CD4-positive, alpha-beta T cell (primary cell): ENCODE measurements at places on chromosomes 16 and 17.

- no peaks in the 10 kb centered on the region for H3K4me1 ChIP-seq
- H3K36me3 ChIP-seq, result peaks cover 39% of the 10 kb centered on the region
- H3K27me3 ChIP-seq, result no peaks in the 10 kb centered on the region
- H3K27ac ChIP-seq, result no peak overlapping the region
Measured at GRCh38 chr16:10465821-10466220, 80.0 kb downstream of the ATF7IP2 start.

DNA sequence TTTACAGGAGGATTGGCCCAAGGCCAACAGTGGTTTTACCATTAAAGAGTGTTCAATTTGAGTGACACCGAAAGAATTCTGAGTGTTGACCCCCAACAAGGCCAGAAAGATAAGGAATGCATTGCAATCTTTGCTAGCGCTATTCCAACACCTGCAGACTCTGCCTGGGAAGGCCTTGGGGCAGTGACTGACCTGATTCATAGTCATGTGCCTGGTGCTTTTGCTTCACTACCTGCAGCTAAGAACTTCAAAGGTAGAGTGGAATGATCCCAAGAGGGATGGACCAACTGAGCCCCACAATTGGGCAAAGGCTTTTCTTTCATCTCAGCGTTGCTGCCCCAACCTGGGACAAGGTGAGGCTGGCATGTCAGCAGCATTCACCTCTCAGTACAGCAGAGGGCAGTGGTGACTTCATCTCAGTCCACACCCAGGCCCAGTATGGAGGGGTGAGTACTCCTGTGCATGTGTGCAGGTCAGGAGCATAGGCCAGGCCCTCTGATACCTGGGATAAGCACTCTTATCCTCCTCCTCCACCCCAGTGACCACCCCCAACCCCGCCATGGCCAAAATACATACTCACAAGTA, 149.6 kb upstream of the GNAO1 start:
- no peak overlapping the region for H3K27ac ChIP-seq
- H3K4me3 ChIP-seq, result no peak overlapping the region
- H3K27me3 ChIP-seq, result no peaks in the 10 kb centered on the region
- peak; percentile 2 for DNase-seq
- no peaks in the 10 kb centered on the region for H3K4me1 ChIP-seq

DNA sequence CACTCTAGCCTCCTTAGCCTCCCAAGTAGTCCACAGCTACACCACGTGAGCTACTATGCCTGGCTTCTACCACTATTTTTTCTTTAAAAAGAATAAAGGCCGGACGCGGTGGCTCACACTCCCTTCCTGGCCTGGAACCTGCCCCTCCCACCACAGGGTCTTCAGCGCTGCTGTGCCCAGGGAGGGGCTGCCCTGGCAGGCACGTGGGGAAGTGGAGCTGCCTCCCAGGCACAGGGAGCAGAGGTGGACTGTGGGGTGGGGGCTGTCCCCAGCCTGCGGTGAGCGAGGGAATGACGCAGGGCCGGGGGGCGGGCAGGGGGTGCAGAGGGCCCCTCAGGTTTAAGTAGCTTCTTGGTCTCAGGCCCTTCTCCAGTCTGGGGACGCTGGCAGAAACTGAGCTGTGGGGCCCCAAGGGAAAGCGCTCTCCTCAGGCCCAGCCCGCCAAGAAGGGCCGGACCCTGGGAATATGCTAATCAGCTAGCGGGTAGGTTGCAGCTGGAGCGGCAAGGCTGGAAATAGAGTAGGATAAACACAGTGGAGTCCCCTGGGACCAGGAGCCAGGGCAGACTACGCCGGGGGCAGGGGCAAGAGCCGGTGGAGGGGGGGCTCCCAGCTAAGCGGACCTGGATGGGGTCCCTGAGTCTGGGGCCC, 46.8 kb downstream of the TIMM22 start:
- no peak for DNase-seq
- H3K4me1 ChIP-seq, result peaks cover 5% of the 10 kb centered on the region
- H3K36me3 ChIP-seq, result peaks cover 39% of the 10 kb centered on the region
- no peak overlapping the region for H3K4me3 ChIP-seq
- no peaks in the 10 kb centered on the region for H3K27me3 ChIP-seq

- no peaks in the 10 kb centered on the region for H3K36me3 ChIP-seq
- H3K27me3 ChIP-seq, result peaks cover 37% of the 10 kb centered on the region
- no peak for DNase-seq
- no peak overlapping the region for H3K4me3 ChIP-seq
- H3K4me1 ChIP-seq, result no peaks in the 10 kb centered on the region
Measured at GRCh38 chr17:79670537-79671084, 59.8 kb upstream of the RBFOX3 start.

GRCh38 chr17:17445925-17446665, 30.7 kb upstream of the MED9 start:
- no peaks in the 10 kb centered on the region for H3K4me1 ChIP-seq
- no peak for DNase-seq
- no peaks in the 10 kb centered on the region for H3K36me3 ChIP-seq

DNA sequence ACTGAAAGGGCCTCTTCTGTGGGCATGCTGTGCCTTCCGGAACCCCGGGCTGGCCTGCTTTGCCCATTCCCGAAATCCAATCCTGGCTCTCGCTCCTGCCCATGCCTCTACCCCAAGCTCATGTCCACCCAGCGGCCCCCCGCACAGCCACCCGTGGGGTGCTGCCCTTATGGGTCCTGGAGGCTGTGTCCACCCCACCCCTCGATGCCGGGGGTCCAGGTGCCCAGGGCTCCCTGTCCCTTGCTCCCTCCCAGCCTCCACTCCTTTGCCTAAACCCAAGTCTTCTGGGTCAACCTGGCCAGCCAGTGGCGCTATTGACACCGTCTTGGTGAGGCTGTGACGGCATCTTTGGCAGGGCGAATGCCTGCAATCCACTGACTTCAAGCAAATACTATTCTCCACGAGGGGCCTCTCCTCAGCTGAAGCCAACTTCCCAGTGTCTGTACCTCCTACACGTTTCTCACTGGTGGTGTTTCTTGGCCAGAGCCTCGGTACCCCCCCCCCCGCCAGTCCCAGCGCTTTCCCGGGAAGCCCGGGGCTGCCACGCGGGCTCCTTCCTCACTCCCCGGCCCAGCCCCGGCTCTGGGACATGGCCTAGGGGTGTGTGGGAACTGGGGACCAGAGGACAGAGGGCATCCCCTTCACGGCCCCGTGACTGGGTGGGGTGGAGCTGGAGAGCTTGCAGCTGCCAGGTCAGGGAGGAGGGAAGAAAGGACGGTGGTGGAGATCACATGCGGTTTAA, 12.2 kb upstream of the DUS1L start:
- no peaks in the 10 kb centered on the region for H3K27me3 ChIP-seq
- no peak overlapping the region for H3K27ac ChIP-seq
- no peak overlapping the region for H3K4me3 ChIP-seq
- H3K4me1 ChIP-seq, result no peaks in the 10 kb centered on the region
- peaks cover 32% of the 10 kb centered on the region for H3K36me3 ChIP-seq
- DNase-seq, result no peak

DNA sequence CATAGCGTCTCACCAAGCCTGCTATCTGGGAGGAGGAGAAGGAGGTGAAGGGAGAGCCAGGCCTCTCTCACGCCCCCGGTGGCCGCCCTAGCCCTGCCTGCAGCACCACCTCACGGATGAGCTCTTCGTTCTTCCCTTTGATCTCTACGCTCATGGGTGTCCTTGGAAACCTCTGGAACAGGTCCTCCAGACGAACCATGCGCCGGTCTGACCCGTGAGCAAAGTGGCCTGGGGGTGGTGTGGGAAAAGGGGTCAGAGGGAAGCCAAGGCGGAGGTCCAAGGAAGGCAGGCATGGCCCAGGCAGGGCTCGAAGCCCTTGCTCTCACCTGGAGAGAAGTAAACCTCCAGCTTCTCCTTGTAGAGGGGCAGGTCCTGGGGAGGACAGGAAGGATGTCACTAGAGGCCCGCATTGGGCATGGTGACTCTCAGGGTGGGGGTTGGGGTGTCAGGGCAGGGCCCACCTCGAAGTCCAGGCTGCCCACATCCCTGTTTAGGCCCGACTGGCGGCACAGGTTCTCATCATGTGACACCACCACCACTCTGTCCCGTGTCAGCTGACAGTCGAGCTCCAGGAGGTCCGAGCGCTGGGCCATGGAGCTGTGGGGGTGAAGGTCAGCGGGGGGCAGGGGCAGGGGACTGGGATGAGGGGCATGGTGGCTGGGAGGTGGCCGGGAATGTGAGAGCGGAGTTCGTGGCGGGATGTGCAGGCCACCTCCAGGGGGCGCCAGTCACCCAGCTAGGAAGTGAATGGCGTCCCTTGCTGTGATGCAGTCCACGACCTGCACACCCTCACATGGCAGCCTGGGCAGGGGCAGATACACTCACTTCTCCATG, 923 bp downstream of the GDPD3 start:
- no peaks in the 10 kb centered on the region for H3K27me3 ChIP-seq
- DNase-seq, result peak; percentile 53
- H3K27ac ChIP-seq, result no peak overlapping the region

GRCh38 chr16:11411059-11411550, 65.8 kb downstream of the RMI2 start:
- H3K27ac ChIP-seq, result no peak overlapping the region
- no peaks in the 10 kb centered on the region for H3K27me3 ChIP-seq
- H3K36me3 ChIP-seq, result no peaks in the 10 kb centered on the region

DNA sequence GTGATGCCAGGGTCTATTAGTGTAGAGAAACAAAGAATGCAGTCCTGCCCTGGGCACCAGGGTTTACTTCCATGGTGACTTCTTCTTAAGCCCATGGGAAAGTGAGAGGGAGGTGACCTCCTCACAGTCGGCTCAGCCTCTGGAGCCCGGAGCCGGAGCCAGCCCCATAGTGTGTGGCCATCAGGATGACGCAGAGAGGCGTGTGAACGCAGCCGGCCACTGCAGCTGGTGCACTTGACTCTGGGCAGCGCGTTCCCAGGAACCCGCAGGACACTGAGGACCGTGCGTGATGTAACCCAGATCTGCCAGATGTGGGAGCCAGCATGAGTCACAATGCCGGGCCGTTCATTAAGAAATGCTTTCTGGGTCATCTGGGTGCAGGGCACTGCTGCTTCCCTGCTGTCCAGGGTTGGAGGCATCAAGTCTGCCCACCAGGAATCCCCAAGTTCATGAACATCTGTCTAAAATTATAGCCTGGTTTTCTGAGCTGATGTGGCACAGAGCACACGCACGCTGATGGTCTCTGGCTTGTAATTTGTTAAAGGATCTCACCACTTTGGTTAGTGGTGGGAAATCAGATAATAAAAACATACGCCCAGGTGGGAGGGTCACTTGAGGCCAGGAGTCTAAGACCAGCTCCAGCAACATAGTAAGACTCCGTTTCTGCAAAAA, 114.1 kb downstream of the PITPNC1 start:
- no peak overlapping the region for H3K4me3 ChIP-seq
- H3K27ac ChIP-seq, result no peak overlapping the region
- peaks cover 36% of the 10 kb centered on the region for H3K4me1 ChIP-seq
- peak; percentile 33 for DNase-seq
- H3K36me3 ChIP-seq, result peaks cover 8% of the 10 kb centered on the region

DNA sequence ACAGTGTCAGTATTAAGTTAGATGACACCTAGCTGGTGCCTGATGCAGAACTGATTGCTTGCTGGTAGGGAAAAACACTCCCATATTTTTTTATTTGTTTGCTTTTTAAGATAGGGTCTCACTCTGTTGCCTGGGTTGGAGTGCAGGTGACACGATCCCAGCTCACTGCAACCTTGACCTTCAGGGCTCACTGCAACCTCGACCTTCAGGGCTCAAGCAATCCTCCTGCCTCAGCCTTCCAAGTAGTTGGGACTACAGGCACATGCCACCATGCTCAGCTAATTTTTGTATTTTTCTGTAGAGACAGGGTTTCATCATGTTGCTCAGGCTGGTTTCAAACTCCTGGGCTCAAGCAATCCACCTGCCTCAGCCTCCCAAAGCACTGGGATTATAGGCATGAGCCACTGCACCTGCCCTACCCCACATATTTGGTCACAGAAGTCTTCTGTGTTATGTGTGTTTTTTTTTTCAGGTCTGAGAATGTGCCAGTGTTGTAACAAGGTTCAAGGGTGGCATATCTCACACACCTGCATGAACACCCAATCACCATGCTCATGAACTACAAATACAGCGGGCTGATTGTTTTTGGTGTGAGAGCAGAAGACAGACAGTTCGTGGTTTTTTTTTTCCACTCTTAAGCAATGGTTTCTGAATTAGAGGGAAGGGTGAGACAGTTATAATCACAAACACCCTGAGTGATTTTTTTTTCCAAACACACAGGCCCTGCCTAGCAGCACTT, 22.8 kb downstream of the SPAG9 start:
- peaks cover 31% of the 10 kb centered on the region for H3K4me1 ChIP-seq
- H3K4me3 ChIP-seq, result no peak overlapping the region
- H3K36me3 ChIP-seq, result peaks cover 3% of the 10 kb centered on the region
- H3K27me3 ChIP-seq, result no peaks in the 10 kb centered on the region
- no peak for DNase-seq
- H3K27ac ChIP-seq, result no peak overlapping the region

DNA sequence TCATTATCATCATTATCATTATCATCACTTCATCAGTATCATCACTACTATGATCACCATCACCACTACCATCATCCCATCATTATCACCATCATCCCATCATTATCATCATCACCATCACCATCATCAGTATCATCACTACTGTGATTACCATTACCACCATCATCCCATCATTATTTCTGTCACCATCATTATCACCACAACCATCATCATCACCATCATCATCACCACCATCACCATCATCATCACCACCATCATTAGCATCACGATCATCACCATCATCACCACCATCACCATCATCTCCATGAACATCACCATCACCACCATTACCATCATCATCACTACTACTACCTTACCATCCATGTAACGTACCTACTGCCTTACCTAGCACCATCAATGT, 368.8 kb downstream of the SEC14L1 start:
- no peaks in the 10 kb centered on the region for H3K27me3 ChIP-seq
- no peak overlapping the region for H3K4me3 ChIP-seq
- no peaks in the 10 kb centered on the region for H3K4me1 ChIP-seq

GRCh38 chr16:31080035-31080629, 5.9 kb downstream of the ZNF646 start:
- peaks cover 27% of the 10 kb centered on the region for H3K4me1 ChIP-seq
- H3K27me3 ChIP-seq, result no peaks in the 10 kb centered on the region
- H3K27ac ChIP-seq, result no peak overlapping the region
- no peak overlapping the region for H3K4me3 ChIP-seq

GRCh38 chr17:58829172-58829637, 73.6 kb downstream of the PPM1E start:
- no peak for DNase-seq
- H3K36me3 ChIP-seq, result no peaks in the 10 kb centered on the region
- peaks cover 6% of the 10 kb centered on the region for H3K27me3 ChIP-seq
- H3K27ac ChIP-seq, result no peak overlapping the region
- no peak overlapping the region for H3K4me3 ChIP-seq

DNA sequence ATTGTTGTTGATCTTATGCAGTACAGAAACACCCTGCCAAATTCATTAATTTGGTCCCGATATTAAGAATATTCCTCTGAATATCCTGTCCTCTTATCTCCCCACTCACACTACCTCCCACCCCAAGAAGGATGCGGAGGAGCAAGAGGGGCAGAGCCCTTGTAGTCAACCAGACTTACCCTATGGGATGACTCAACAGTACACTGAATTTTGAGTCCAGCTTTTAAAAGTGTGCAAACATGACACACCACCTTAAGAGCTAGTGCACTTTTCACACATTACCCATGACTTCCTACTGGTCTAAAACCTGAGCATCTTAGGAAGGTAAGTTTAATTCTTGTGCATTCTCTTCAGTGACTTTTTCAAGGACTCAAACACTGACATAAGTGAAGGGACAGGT, 9.5 kb downstream of the USP22 start:
- H3K4me1 ChIP-seq, result peaks cover 81% of the 10 kb centered on the region
- DNase-seq, result no peak
- no peak overlapping the region for H3K27ac ChIP-seq
- H3K4me3 ChIP-seq, result no peak overlapping the region
- H3K36me3 ChIP-seq, result peaks cover 24% of the 10 kb centered on the region
- H3K27me3 ChIP-seq, result no peaks in the 10 kb centered on the region
